Left ventricle myocardium inferior (tissue), 1 donor: ENCODE measurements at places on chromosomes 5 and 9.

- DNase-seq: no peak
Measured at GRCh38 chr5:36459176-36460135, 146.9 kb upstream of the SLC1A3 start.

DNA sequence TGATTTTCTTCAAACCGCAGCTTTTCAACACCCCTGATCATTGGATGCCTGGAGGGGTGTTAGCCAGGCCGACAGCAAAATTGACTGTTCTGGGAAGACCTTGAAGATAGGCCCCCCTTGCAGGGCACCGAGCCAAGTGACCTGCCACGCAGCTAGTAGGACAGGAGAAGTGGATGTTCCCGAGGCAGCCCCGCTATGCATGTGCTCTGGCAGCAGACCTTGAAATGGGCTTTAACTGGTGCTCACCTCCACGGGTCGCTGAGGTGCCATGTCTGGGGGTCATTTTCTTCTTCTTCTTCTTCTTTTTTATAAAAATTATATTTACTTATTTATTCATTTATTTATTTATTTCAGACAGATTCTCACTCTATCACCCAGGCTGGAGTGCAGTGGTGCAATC, 12.6 kb downstream of the FGF18 start:
- DNase-seq: no peak

DNA sequence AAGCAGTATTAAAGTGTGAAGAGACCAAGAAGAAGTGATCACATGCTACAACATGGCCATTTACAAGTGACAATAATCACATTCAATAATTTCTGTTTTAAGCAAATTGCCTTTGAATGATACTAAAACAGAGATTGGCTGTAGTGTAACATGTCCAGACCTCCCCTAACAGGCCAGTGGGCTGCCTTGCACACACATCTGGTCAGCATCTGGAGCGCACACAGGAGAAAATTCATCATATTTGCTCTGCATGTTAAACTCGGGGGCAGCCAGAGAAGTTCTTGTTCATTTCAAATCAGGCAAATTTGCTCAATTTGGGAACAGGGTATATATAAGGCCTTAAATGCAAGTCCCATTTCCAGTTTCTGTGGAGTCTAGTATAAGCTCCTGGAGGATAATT, 111.1 kb upstream of the FBXL7 start:
- DNase-seq: peak; percentile 33

GRCh38 chr9:116465576-116466270, 221.4 kb upstream of the TRIM32 start:
- no peak for DNase-seq

- no peak for DNase-seq
Measured at GRCh38 chr5:156799171-156799570, 50.9 kb upstream of the PPP1R2B start.

DNA sequence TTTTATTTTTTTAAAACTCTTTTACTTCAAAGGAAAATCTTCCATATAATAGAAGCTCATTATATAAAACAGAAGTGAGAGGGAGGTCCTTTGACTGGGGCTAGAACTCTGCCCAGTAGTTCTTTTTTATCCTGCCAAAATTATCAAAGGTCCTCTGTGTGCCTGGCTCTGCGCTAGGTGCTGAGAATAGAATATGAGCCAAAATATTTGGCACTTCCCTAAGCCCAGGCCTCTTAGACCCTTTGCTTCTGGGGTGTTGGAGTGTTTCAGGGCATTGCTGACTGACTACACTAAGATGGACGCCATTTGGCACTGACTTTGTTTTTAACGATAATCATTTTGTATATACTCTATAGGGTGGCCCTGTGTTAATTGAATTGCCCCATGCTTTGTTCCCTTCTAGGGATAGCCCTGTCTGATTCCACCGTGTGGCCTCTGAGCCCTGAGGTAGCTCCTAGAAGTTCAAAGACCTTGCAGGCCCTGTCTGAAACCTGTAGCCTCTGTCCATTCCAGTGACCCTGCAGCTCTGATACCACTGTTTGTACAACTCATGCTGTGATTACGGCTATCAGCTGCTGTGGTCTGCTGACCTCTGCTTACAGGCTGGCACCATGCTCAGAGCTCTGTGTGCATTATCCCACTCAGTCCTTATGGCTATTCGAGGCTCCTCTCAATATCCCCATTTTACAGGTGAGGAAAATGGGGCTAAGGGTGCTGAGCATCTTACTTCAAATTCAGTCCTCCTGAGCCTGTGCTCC, 84.3 kb upstream of the SHB start:
- no peak for DNase-seq
